ENCODE measurements at places on chromosomes 7 and 10.

GRCh38 chr7:29285444-29285793, 90.8 kb downstream of the CHN2 start:
- DNase-seq = no peak

GRCh38 chr10:47255866-47256265, 44.1 kb upstream of the GDF10 start:
- DNase-seq = no peak

DNA sequence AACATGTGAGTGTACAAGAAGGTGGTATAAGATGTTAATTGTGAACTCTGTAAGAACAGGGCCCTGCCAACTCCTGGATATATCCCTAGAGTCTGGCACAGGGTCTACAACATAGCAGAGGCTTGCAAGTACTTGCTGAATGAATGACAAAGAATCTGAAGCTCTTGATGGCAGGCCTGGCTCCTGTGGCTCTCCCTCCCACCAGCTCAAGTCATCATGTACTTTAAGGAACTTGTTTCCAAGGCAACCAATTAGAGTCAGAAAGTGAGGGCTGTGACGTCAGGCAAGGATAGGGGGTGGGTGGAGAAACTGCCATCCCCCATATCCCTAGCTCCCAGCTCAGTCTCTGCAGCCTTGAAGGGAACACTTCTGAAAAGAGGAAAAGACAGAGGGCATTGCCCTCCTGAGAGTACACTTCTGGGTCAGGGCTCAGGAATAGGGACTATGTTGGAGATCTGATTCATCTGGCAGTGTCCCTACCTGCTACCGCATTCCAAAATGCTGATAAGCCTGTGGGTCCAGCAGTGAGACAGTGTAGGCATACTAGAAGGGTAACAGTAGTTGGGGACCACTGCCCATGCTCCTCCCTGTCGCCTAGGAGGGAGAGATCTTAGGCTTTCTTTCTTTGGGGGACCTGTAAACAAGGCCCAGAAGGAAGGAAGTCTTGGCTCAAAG, 34.6 kb upstream of the BTRC start:
- peak; percentile 43 for DNase-seq

GRCh38 chr7:105905910-105906568, 29.6 kb upstream of the ATXN7L1 start:
- DNase-seq = no peak

DNA sequence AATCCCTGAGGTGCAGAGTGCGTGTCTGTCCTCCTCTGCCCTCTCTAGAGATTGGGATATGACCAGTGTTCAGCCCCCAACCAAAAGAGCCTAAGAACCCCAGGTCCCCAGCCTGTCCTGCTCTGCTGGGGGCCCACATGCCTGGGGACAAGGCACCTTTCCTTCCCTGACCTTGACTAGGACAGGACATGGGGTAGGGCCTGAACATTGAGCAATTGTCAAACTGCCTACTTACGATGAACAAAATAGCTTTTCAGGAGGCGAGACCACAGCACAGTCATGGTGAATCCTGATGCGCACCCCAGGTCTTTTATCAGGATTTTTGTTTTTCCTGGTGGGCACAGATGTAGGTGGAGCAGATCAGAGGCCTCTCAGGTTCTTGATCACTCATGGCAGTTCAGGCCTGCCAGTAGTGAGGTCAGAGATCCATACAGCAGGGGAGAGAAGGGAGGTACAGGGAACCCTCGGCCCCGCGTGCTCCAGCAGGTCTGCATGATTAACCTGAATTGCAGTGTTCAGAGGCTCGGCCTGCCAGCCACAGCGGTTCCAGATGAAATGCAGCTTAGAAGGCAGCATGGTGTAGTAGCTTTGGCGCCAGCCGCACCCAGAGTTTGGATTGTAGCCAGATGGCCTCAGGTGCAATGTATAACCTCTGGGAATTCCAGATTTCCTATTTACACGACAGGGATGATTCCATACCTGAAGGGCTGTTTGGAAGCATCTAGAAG, 191.3 kb downstream of the CUX1 start:
- DNase-seq = no peak

GRCh38 chr10:71346731-71347130, 27.7 kb downstream of the SLC29A3 start:
- peak; percentile 97 for DNase-seq

DNA sequence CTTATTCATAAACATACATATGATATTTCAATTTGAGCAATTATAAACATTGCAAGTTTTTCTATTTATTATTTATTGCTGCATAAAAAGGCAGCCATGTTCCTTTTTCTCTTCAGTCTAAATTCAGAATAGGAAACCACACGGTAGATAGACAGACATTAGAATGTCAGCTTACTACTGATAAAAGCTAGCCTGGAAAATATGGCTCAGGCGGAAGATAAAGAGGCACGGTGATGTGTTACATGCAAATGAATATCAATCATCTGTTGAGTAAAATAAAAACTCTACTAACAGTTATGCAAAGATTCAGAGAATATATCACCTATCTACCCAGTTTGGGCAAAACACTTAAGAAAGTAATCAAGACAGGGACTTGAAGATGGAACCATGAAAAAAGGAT, 73.5 kb upstream of the PDSS1 start:
- no peak for DNase-seq

GRCh38 chr10:28717656-28718201, 40.4 kb downstream of the BAMBI start:
- DNase-seq = no peak

- DNase-seq = peak; percentile 86
Observed at GRCh38 chr7:38630720-38631673, at the start of gene AMPH. Gene AMPH, minus strand, starts transcription at chr7:38631373. Its CDS starts 22 bp downstream, at chr7:38631351.

DNA sequence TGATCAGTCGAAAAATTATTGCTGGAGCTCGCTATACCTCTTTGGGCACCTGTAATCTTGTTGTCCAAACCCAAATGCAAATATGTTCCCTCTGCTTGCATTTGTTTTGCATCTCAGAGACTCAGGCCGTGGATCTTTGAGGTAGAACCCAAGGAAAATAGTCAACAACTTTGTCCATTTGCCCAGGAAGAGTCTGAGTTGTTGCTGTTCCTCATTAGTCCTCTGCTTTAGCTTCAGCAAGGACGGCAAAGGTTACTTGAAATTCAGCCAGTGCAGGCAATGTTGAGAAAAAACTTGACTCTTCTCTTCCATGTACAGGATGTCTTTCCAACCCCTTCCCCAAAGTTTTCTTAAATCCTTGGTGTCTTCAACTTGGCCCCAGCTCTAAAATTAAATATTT, 45.8 kb downstream of the PDK4 start:
- DNase-seq = no peak

- no peak for DNase-seq
Observed at GRCh38 chr10:52573347-52573746, 199.2 kb downstream of the MBL2 start.

- no peak for DNase-seq
Observed at GRCh38 chr7:128100949-128101713, 69.9 kb upstream of the LRRC4 start.

DNA sequence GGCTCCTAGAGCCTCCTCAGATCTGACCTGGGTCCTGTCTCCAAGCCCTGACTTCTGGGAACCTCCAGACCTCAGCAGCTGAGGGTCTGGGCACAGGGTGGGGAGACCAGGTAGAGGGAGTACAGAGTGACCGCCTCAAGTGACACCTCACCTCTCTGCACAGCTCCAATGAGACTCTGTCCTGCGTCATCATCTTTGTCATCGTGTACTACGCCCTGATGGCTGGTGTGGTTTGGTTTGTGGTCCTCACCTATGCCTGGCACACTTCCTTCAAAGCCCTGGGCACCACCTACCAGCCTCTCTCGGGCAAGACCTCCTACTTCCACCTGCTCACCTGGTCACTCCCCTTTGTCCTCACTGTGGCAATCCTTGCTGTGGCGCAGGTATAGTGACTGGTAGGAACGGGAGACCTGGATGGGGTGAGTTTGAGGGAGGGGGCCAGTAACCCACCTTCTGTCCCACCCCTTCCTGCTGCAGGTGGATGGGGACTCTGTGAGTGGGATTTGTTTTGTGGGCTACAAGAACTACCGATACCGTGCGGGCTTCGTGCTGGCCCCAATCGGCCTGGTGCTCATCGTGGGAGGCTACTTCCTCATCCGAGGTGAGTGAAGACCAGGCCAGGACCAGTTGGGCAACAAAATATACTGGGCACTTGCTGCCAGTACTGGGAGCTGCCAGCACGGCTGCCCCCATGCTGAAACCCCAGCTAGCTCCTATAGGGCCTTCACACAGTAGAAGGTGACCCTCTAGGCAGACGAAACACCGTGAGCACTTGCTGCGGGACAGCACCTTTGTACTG, 17.8 kb downstream of the SMO start:
- DNase-seq = no peak

DNA sequence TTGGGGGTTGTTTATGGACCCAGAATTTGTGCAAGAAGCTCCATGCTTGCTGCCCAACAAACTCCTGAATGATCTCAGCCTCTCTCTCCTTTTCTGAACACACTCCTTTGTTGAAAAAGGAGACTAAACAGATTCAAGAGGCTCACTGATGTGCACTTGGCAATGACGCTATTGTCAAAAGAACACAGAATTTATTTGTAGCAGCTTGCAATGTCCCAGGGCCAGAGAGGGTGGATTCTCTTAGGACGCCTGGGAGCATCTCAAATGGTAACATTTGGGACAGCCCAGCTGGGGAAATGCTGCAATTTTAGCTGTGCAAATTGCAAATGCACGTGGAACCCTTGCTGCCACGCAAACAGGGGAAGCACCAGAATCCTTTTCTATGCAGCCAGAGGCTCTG, 79.9 kb downstream of the GPR26 start:
- DNase-seq = no peak

- no peak for DNase-seq
Observed at GRCh38 chr10:42933448-42934340, 143.2 kb upstream of the RET start.

- DNase-seq = no peak
Observed at GRCh38 chr10:48765039-48765438, 80.4 kb downstream of the WDFY4 start.

GRCh38 chr10:61760943-61761824, 98.5 kb downstream of the CABCOCO1 start:
- DNase-seq = peak; percentile 78

- DNase-seq = no peak
Observed at GRCh38 chr7:34036051-34036920, 130.9 kb downstream of the BMPER start.

- no peak for DNase-seq
Observed at GRCh38 chr10:36489181-36489580, 636.2 kb upstream of the ANKRD30A start.

- no peak for DNase-seq
Observed at GRCh38 chr7:1761097-1761496, 91.0 kb downstream of the ELFN1 start.

DNA sequence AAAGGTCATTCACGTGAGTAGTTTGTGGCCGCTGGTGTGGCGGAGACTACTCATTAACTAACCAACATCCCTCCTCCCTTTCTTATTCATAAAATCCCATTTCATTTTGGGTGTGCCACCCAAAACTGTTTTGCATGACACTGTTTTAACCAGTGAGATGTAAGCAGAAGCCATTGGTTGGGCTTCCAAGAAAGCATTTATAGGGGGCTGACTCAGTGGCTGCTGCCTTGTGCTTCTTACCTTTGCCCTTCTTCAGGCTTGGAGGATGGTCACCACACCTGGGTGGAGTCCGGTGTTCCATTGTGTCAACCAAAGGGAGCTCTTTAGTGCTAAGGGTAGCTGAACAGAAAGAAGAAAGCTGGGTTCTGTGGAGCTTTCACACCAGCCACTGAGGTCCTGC, 37.2 kb upstream of the EPC1 start:
- no peak for DNase-seq

GRCh38 chr10:97891497-97892167, 42.0 kb downstream of the GOLGA7B start:
- DNase-seq = no peak

GRCh38 chr7:50662996-50663395, 97.8 kb upstream of the DDC start:
- DNase-seq = no peak

- no peak for DNase-seq
Observed at GRCh38 chr10:15043674-15044073, at the start of gene OLAH. Gene OLAH, plus strand, starts transcription at chr10:15043943. Its CDS starts 3,346 bp downstream, at chr10:15047289.

DNA sequence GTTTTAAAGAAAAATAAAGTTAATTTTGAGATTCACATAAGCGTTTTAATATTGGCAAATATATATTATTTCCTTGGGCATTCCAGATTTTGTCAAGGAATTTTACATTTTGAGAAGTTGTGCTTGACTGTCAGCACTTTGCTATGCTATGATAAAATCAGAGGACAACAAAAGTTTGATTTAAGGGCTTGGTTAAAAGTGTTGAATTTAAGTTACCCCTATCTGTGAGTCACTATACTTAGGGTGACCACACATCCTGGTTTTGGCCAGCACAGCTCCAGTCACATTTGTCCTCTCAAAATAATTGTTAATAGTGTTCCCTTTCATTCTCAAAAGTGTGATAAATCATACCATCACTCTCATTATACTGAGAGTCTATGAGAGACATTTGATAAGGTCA, 34.2 kb upstream of the ANK3 start:
- DNase-seq = no peak

DNA sequence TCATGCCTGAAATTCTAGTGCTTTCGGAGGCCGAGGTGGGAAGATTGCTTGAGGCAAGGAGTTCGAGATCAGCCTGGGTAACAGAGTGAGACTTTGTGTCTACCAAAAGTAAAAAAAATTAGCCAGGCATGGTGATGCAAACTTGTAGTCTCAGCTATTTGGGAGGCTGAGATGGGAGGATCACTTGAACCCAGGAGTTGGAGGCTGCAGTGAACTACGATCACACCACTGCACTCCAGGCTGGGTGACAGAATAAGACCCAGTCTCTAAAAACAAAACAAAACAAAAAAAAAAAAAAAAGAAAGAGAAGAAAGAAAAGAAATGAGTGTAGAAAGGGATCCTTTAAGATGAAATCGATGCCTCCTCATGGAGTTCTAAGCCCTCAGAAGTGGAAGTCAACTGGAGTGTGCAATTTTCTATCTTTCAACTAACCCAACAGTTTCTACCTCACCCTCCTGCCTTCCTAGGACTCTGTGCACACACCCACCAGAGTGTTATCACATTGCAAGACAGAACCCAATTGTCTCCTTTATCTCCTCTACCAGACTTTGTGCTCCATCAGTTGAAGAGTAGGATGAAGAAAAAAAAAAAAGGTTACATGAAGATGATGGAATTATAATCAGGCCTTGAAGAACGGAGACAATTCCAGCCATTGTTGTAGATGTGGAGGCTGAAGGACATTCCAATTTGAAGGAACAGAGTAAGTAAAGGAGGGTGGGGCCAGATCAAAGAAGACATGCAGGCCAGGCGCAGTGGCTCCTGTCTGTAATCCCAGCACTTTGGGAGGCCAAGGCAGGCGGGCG, 26.9 kb downstream of the NYAP1 start:
- DNase-seq = no peak

DNA sequence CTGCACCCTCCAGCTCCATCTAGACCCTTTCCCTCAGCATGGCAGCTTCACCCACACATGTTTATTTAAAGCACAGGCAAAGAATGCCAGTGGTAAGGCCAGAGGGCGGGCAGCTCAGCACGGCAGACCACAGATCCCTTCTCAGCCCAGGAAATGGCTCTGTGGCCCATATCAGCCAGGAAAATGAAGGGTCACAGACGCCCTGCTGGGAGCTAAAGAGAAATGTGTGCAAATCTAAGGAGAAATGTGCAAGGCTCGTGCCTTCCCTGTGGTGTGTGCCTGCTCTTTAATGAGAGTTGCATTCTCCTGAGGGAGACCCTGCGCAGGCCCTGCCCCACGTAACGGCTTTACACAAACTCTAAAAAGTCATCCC, 23.0 kb downstream of the PTPRN2 start:
- no peak for DNase-seq

GRCh38 chr10:100562008-100562672, 26.4 kb downstream of the HIF1AN start:
- DNase-seq = peak; percentile 87

Measured in NCI-H82 (cell line).